ENCODE measurements at places on chromosomes 2 and 18. TPM values are rescaled to one million over a fixed set of nuclear protein-coding genes. Genes with fewer than 3 reads are reported as not detected.

DNA sequence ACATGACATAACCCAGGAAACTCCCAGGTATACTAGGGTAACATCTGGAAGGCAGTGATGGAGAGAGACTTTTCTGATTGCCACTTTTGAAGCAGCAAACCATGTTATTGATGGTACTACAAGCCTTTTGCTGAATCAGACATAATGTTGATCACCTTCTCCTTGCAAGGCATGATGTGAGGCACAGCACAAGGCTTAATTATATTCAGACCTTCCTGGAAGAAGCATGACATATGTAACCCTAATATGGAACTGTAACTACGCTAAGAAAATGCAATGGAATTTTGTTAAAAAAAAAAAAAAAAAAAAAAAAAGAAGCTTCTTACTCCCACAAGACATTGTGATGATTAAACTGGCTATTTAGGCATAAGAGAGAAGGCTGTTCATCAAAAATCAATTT, 145.4 kb downstream of the ALK start:
- no peak for DNase-seq

ALLC gene
- total RNA-seq: not detected

MAL gene
- not detected for total RNA-seq

HOXD11 gene
- total RNA-seq: not detected

TBR1 gene
- total RNA-seq: under 0.01 TPM

EPC2 gene
- 18.2 TPM for total RNA-seq

DNA sequence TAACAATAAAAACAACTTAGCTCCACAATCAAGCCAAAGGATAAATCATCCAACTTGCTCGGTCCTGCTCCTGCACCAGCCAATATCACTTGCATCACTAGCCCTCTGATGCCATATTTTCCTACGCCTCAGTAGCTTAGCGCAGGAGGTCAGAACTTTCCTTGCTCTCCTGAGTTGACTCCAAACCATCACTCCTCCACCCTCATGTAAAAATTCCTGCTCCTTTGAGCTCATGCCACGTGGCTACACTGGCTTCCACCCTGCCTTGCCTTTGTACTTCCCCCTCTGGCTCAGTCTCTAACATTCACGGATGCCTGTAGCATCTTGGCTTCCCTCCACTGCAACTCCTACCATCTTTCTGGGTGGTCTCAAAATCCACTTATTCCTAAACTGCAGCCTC, 25.2 kb downstream of the AAK1 start:
- no peak for DNase-seq

GRCh38 chr2:100041946-100042345, 100.4 kb downstream of the AFF3 start:
- no peak for DNase-seq

DNA sequence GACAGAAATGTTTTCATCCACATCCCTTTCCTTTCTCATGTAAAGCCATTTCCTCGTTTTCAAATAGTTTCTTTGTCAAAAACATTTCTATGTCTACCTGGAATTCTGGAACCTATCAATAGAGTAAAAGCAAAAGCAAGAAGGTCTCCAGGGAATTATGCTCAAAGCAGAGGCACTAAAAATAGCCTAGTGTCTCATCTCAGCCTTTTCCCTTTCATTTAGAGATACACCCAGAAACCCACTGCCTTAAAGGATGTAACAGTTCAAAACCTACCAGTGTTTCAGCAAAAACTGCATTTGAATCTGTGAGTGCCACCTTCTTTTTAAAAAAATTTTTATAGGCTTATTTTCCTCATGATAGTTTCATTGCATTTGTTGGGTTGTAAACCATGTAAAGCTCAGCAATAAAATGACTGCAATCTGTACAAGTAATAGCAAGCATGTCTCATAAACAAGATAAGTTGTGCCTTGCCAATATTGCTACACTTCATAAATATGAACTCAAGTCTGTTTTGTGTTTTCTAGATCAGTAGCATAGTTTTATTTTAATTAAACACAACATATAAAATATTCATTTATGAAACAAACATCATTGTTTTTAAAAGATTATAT, 927.3 kb upstream of the ACVR2A start:
- DNase-seq: no peak

DNA sequence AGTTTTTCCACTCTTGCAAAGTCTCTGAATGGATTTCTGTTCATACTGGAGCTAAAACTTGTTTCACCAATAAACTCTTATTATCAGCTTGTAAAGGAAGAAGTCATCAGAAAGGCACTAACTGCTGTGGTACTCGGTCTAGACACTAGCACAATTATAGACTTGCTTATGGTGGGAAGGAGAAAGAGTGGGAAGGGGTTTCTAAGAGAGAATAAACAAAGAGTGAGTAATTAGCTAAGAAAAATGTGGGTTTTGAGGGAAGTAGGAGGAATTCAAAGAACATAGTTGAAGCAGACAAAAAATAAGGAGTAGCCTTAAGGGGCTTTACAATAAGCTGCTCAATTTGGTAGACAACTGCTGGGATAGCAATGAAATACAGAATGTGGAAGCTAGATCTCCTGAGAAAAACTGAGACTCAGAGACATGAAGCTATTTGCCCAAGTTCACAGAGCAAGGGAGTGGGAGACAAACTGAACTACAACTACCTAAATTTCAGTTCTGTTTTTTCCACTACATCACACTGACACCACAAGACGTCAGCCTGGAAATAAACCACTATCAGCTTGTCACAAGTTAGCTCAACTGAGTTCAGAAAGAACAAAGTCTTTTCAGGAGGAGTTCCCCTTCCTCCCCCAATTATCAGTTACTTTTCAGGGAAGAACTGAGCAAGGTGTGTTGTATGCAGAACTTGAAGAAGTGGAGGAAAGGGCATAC, 59.7 kb downstream of the MAP4K3 start:
- DNase-seq: no peak

ALK gene
- total RNA-seq: not detected

PIEZO2 gene
- 1.3 TPM for total RNA-seq

GRCh38 chr2:230152334-230152733, 67.5 kb downstream of the SP110 start:
- no peak for DNase-seq

Measured in mammary epithelial cell (primary cell).